ENCODE measurements at places on chromosomes 4 and X.

- no peak for DNase-seq
Observed at GRCh38 chrX:46130247-46130646, 415.0 kb downstream of the ZNF674 start.

DNA sequence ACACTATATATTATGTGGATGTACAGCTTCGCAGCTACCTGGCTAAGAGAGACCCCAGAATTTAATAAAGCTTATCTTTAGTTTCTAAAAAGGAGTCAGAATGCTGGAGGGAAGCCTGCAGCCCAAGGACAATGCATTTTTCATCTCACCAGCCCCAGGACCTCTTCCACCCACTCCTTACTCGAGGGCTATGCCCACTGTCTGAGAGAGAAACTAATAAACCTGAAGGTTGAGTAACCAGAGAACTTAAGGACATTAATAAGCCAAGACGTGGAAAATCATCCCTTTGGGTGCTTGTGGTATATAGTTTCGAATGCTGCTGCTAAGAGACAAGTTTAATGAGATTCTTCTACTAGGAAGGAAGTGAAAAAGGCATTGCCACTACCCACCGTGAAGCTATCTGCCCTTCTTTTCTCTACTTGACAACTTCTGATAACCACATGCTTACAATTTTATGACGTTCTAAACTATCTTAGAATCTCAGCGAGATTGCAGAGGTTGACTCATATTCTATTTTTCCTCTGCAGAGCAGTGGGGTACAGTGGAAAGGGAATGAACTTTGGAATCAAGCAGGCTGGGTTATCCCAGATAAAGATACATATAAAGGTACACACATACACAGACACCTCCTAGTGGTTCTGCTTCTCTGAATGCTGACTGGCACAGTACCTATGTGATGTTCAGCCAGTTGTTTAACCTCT is 3.3 kb downstream of the RELL1 start:
- DNase-seq = no peak

DNA sequence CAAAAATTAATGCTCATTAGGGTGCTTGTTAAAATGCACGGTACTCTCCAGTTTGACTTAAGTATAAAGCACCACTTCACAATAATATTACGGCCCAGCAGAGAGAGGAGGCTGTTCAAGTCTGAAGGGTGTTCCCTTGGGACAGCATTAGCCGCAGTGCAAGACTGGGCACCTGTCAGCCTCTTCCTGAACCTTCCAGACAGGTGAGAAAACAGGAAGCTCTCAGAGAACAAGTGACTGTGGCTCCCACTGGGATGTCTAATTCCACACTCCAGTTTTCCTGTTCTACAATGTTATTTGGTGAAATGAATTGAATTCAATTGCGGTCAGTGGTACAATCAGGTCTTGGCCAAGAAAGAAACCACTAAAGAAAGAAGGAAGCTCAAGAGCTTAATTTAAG is 414.4 kb downstream of the SMARCA1 start:
- DNase-seq = no peak

DNA sequence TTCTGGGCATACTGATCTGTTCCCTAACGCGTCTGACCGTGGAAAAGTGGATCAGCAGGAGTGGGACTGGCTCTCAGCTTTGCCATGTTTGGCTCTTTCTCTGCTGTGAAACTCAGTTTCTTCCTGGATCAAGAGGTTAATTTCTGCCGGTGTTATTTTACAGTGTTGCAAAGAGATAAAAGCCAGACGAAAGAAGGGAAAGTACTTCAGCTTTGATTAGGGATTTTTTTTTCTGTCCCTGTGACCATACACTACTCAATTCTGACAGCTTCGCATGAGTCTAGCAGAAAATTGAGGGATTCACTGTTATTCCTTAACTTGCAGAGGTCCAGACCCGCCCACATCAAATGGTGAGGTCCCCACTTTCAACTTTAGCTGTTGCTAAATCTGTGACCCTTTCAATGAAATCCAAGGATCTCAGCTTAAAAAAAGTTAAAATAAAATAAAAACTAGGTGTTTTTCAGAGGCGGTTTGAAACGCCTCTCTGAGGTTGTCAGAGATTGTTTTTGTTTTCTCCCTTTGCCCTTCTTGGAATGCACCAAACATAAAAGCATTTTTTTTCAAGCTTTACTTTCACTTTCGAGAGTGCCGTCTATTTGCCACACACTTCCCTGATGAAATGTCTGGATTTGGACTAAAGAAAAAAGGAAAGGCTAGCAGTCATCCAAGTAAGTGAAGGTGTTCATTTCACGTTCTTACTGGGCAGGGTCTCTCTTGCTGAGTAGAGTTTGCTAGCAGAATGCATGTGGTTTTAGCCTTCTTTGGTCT is at the start of gene TLR3:
Gene TLR3, plus strand, starts transcription at position 576 of the 768 bp plus-strand sequence. CDS start 7,464 bp downstream, outside the sequence.
- DNase-seq = no peak

DNA sequence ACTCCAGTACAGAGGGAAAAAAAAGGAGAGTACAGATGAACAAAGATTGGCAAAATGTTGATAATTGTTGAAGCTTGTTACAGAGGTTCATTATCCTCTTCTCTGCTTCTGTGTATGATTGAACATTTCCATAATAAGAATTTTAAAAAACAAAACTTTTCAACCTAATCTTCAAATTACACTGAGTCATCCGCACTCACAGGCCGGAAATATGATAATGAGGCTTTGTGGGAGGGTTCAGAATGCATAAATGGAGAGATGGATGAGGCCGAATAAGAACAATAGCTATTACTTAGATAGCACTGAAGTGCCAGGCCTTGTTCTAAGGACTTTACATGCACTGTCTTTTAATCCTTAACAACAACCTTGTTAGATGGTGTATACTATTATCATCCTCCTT is 4.6 kb upstream of the ERCC6L start:
- no peak for DNase-seq

GRCh38 chr4:5378002-5378401 is 326.7 kb downstream of the STK32B start:
- no peak for DNase-seq

DNA sequence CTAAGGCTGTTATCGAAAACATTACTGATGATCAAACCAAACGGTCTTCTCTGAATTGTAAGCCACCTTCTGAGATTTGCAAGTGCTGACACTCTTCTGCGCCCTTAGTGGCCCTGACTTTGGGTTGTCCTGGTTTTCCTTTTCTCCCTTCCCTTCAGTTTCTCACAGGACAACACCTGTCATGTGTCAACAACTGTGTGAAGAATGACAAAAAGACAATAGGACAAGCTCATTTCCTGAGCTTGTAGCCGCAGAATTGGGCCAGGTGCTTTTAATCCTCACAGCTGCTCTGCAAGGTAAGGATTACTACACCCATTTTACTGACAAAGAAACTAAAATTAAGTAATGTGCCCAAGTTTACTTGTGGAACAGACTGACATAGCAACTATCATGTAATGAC is 44.9 kb upstream of the TXK start:
- no peak for DNase-seq

GRCh38 chr4:48490012-48490679 is at the start of gene ZAR1:
Gene ZAR1 (plus strand): TSS chr4:48490252. CDS start chr4:48490292, 40 bp downstream.
- DNase-seq = no peak

DNA sequence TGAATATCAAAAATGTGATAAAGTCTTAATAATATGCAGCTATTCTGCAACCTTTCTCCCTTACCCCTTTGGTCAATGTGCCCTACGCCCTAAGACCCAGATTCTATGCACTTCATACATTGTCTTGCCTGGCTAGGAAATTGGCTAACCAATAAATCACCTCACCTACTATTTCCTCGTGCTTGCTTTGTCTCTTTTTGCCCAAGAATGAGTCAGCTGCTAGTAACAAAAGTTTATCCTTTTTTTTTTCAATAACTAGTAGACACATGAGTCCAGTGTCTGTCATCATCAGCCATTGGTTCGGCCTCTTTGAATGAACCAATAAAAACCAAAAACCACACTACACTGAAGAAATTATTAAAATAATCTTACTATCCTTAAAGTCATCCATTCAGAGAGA is 387.1 kb downstream of the PPP3CA start:
- no peak for DNase-seq

GRCh38 chr4:117847849-117848248 is 186.4 kb upstream of the NDST3 start:
- DNase-seq = no peak

DNA sequence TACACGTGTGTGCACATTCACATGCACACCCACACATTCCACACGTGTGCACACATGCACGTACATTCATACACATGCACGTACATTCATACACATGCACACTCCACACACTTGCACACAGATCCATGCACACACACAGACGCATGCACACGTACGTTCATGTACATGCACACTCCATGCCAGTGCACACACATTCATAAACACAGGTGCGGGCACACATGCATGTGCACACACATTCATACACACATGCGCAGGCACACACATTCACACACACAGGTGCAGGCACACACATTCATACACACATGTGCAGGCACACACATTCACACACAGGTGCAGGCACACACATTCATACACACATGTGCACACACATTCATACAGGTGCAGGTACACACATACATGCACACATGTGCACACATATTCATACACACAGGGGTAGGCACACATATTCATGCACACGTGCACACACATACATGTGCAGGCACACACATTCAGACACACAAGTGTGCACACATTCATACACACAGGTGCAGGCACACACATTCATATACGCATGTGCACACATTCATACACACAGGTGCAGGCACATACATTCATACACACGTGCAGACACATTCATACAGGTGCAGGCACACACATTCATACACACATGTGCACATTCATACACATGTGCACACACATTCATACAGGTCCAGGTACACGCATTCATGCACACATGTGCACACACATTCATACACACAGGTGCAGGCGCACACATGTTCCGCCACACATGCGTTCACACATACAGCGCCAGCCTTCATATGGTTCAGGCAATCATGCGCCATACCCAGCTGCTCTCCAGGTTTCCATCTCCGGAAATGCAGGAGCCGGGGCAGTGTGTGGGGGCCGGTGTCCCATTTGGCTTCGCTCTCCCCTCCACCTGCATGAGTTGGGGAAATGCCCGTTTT is 124.8 kb downstream of the HMX1 start:
- DNase-seq = no peak

GRCh38 chr4:119706804-119707203 is 78.2 kb upstream of the PDE5A start:
- no peak for DNase-seq

- no peak for DNase-seq
Observed at GRCh38 chr4:184163813-184164212, 53.9 kb downstream of the ENPP6 start.

GRCh38 chrX:147679356-147680005 is 232.2 kb upstream of the FMR1 start:
- DNase-seq = no peak

DNA sequence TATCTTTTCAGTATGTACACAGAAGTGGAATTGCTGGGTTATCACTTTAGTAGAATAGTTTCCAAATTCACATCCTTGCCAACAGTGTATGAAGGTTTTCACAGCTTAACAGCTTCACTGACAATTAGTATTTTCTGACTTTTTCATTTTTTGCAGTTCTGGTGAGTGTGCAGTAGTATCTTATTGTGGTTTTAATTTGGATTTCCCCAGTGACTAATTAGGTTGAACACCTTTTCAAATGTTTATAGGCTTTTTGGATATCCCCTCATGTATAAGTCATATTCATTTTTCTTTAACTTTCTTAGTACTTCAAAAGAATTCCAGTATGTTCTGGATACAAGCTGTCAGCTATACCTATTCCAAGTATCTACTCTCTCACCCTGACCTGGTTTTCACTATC is 37.1 kb downstream of the BRCC3 start:
- DNase-seq = no peak

DNA sequence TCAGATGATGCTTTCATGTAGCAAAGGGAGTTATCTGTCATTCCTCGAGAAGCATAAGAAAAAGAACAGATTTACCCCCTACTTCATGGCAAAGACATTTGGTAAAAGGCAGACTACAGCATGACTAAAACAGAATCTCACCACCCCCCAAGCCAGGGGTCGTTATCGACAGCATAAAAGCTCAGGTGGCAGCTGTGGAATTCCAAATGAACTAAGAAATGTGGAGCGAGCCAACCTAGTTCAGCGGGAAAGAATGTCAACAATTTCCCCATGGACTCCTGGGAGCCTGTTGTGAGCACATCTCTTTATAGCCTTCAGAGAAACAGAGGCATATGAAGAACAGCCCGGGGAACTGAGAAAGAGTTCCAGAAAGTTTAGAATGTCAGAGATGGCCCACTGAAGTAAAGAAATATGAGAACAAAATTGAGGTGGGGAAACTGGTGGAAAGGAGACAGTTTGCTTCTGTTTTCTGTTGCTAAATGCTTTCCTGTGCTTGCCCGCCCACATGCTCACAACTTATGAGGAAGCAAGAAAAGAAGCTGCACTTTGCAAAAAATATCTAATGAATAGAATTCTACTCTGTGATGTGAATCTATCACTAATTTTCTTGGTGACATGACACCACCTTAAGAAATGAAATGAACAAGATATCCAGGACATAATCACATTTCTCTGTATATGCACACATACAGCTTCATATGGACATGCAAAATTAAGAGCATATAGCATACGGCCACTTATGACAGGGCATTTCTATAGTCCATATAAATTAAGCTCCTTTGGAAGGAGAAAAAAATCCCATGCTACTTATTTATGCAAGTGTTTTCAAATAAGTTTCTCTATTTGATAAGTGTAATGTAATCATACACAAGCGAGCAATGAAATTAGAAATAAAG is 135.3 kb upstream of the MID1 start:
- no peak for DNase-seq

DNA sequence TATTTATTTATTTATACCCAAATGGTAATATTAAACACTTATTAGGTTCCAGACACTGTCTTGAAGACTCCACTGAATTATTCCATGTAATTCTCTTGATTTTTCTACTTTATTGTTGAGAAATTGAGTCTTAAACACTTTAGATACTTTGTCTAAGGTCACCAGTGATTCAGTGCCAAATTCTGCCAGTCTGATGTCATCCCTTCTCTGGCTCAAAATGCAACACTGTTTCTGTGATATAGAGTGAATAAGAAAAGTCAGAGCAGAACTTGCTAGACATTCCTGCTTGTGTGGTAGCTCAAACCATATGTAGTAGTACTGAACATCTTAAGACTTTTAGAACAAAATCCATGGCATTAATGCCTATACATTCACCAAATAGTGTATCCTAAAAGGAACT is 164.3 kb downstream of the GABRB1 start:
- DNase-seq = no peak

DNA sequence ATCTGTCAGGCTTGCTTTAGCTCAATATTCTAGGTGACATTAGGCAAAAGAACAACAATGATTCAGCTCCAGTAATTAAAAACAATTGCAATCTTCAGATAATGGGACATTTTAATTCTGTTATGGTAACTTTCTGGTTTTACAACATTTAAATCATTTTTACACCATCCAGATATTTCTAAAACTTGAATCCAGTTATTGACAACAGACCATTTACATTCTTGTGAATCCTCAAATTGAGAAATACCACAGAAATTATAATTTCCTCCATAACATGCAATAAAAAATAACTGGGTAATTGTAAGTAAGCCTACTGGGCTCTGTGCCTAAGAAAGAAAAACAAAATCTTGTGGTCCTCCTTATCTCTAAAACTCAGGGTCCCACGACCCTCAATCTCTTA is 195.0 kb upstream of the S100G start:
- no peak for DNase-seq
